ENCODE measurements at places on chromosomes 16 and 17.

- DNase-seq, result no peak
Measured at GRCh38 chr17:40442392-40443195, 656 bp upstream of the IGFBP4 start.

GRCh38 chr17:5897275-5897911, 172.8 kb upstream of the WSCD1 start:
- no peak for DNase-seq

DNA sequence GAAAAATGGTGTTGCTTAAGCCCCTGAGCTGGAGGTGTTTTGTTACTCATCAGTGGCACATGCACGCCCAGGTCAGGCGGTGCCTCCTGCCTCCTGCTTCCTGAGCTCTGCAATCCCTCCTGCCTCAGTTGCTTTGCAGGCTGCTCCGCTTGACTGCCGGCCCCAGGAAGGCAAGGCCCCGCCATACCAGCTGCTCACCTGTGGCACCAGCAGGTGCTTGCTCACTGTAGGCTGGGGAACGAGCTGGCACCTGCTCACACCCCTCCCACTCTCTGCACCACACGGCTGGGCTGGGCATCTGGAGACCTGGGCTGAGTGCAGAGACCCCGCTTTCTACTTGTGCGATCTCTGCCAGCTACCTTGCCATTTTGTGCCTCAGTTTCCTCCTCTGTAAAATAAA, 200.2 kb downstream of the RBFOX3 start:
- DNase-seq, result no peak

DNA sequence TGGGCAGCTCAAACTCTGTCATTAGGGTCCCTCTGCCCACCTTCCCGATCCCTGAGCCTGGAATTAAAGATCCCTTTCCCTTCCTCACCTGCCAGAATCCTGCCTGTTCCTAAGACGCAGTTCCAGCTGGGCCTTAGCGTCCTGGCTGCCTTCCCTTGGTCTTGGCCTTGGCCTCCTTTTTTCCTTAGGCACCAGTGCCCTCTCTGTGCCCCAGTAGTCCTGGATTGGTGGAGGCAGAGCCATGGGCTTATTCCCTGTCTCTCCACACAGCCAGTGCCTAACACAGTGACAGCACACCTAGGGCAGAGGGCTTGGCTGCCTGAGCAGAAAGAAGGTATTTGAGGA, 3.5 kb downstream of the TMEM132E start:
- DNase-seq, result no peak

DNA sequence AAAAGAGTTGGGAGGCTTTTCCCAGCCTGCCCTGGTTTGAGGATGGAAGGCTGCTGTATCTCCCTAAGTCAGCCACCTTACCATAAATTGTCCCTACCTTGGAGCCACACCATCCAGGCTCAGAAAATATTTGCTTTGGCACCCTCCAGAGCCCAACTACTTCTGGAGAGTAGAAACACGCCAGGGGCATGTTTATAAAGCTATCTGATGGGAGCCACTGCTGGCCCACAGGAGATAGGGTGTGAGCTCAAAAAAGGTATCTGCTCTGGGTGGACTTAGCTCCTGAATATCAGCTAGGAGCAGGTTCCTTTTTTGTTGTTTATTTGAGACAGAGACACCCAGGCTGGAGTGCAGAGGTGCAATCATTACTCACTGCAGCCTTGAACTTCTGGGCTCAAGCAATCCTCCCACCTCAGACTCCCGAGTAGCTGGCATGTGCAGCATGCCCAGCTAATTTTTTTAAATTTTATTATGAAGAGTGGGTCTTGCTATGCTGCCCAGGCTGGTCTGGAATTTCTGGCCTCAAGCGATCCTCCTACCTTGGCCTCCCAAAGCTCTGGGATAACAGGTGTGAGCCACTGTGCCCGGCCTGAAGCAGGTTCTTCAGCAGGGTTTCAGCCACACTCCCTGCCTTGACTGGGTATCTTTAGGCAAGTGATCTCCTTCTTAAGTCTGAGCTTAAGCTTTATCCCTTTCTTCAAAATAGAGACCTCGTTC, 147.1 kb downstream of the SALL1 start:
- no peak for DNase-seq

DNA sequence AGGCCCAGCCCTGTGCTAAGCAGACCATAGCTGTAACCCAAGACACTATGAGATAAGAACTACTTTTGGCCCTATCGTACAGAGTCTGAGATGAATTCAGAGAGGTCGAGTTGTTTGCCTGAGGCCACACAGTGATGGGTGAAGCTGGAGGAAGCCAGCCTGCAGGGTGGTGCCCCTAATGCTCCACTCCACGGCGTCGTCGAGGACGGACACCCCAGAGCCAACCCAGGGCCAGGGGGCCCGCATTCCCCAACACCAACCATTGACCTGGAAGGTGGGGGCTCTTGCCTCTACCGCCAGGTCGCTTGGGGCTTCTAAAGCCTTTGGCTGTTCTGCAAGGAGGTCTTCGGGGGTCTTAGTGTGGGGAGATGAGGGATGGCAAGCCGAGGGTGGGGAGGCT, 84.1 kb downstream of the IRF8 start:
- no peak for DNase-seq

DNA sequence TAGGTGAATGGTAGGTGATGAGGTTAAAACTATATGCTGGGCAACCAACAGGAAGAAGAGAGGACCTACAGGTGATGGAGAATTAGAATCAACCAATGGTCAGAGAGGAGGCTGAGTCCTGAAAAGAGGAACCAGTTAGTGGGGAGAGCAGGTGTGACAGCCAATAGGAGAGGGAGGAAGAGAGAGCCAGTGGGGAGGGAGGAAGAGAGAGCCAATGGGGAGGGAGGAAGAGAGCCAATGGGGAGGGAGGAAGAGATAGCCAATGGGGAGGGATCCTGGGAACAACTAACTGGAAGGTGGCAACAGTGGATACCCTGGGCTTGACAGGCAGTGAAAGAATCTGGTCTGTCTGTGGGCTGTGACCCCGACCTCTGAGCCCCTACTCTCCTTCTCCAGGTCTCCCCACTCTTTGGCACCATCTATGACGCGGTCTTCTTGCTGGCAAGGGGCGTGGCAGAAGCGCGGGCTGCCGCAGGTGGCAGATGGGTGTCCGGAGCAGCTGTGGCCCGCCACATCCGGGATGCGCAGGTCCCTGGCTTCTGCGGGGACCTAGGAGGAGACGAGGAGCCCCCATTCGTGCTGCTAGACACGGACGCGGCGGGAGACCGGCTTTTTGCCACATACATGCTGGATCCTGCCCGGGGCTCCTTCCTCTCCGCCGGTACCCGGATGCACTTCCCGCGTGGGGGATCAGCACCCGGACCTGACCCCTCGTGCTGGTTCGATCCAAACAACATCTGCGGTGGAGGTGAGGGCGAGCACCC, 3.7 kb downstream of the GUCY2D start:
- DNase-seq, result no peak

GRCh38 chr17:3964203-3965117, at the start of gene ATP2A3:
ATP2A3 (minus strand) TSS chr17:3964437; CDS start chr17:3964291, 146 bp downstream.
- no peak for DNase-seq

- no peak for DNase-seq
Measured at GRCh38 chr17:64783556-64784352, 121.6 kb upstream of the SMURF2 start.

GRCh38 chr17:29091606-29092289, 48.8 kb downstream of the PIPOX start:
- no peak for DNase-seq

DNA sequence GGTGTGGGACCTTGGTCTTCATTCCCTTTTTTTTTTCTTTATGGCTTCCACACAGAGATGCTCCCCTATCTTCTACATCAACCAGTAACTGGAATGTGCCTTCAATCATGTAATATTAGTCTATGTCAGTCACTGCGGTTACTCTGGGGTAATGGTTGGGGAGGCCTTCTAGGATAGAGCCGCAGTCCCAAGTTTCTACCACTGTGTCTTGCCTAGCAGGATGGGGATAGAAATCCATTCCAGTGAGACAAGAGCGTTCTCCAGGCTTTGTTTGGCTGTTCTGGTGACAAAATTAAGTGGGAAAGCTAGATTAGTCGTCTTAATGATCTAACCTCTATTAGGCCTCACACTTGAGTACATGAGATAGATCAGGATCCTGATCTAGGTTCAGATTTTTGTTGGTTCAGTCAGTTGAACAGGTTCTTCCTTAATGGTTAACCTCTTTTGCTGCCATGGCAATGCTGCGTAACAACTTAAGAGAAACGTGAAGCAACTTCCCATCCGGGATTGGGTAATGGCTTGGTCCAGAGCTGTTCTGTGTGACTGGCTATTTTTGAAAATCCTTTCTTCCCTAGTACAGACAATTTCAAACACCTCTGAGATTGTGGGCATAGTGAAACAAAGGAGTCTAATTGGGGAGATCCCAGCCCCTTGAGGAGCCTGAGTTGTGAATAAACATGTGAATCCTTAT, 8.7 kb downstream of the MSL1 start:
- no peak for DNase-seq

DNA sequence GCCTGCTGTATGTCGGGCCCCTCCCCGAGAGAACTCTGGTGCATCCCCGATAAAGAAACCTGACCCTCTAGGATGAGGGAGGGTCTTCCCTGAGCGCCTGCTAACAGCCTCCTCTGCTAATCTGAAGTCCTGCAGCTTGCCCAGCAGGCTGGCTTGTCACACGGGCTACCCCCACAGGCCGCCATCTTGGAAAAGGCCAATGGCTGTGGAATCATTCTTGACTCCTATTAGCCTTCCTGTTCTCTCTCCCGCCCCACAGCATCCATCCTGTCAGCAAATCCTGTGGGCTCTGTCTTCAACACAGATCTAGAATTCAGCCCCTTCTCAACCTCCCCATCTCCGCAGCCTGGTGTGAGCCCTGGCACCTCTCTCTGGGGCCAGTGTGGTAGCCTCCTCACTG, 12.0 kb downstream of the IL4R start:
- DNase-seq, result no peak

GRCh38 chr16:70478912-70479341, 24.5 kb downstream of the FCSK start:
- DNase-seq, result no peak

GRCh38 chr17:2243953-2244352, 59.6 kb downstream of the SMG6 start:
- no peak for DNase-seq

- DNase-seq, result no peak
Measured at GRCh38 chr17:46952115-46952514, 26.9 kb downstream of the RPRML start.
